ENCODE measurements at places on chromosomes 12 and 14.

GRCh38 chr12:77687321-77687720, 143.4 kb upstream of the NAV3 start:
- DNase-seq: no peak

GRCh38 chr12:12872139-12872933, 19.0 kb upstream of the GPRC5A start:
- no peak for DNase-seq

- DNase-seq: no peak
Measured at GRCh38 chr14:68278576-68279436, 459.2 kb downstream of the RAD51B start.

DNA sequence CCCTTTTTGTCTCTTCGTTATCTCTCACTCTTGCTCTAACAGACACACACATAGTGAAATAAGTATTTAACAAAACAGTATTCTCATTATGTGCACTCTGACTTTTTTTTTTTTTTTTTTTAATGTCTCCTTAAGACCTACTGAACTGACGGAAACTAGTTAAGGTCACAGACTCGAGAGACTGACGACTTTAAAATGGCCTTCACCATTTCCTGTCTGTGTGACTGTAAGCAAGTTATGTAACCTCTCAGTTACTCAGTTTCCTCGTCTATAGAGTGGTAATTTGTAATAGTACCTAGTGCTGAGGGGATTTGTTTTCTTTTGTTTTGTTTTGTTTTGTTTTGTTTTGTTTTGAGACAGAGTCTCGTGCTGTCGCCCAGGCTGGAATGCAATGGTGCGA, 284.8 kb downstream of the FBXL14 start:
- no peak for DNase-seq

- no peak for DNase-seq
Measured at GRCh38 chr14:38203929-38204718, 3.6 kb upstream of the SSTR1 start.

DNA sequence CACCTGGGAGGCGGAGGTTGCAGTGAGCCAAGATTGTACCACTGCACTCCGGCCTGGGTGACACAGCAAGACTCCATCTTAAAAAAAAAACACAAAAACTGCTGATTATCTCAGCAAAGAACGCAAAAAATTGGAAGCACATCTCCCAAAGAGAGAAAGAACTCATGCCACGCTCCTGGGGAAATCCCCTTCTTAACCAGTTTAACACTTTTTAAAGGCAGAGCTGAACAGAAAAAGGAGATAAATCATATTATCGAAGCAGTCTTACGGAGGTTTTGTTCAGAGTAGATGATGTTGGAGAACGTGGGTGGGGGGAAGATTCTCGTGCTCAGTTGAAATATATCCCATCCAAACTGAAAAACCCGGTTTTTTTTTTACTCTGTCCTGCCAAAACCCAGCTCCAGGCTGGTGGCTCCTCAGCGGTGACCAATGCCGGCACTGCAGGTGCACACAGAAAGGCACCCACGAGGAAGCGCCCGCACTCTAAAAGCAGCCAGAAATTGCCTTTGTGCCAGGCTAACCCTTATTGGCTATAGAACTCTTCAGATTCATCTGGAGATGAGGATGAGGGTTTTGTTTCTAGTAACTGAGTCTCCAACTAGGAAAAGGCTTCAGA, 100.2 kb upstream of the PARP11 start:
- DNase-seq: no peak

- no peak for DNase-seq
Measured at GRCh38 chr12:47591795-47592194, 114.0 kb downstream of the RPAP3 start.

GRCh38 chr12:111867531-111867930, 25.5 kb downstream of the MAPKAPK5 start:
- DNase-seq: no peak

DNA sequence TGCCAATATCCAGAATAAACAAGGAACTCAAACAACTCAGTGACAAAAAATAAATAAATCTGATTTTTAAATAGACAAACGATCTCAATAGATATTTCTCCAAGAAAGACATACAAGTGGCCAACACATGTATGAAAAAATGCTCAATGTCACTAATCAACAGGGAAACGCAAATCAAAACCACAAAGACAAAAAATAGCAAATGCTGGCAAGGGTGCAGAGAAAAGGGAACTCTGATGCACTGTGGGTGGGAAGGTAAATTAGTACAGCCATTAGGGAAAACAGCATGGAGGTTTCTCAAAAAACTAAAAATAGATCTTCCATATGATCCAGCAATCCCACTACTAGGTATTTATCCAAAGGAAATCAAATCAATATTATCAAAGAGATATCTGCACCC, 3.5 kb upstream of the EIF5 start:
- no peak for DNase-seq

- no peak for DNase-seq
Measured at GRCh38 chr12:49487605-49488004, 51.2 kb upstream of the KCNH3 start.

DNA sequence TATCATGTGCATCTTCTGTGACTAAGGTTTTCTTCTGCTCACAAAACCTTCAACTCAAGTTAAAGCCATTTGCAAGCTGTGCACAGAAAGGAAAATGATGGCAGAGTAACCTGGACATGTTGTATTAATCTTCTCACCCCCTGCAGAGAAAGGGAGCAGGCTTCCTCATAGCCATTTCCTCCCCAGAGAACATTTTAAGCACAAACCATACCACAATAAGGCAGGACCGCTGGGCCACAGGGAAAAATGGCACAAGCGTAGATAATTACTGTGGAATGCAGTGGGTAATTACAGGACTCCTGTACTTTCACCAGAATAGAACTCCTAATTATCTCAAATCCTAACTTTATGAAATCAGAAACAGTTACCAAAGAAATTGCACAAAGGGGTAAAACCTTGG, 215.7 kb downstream of the KIF21A start:
- DNase-seq: no peak

DNA sequence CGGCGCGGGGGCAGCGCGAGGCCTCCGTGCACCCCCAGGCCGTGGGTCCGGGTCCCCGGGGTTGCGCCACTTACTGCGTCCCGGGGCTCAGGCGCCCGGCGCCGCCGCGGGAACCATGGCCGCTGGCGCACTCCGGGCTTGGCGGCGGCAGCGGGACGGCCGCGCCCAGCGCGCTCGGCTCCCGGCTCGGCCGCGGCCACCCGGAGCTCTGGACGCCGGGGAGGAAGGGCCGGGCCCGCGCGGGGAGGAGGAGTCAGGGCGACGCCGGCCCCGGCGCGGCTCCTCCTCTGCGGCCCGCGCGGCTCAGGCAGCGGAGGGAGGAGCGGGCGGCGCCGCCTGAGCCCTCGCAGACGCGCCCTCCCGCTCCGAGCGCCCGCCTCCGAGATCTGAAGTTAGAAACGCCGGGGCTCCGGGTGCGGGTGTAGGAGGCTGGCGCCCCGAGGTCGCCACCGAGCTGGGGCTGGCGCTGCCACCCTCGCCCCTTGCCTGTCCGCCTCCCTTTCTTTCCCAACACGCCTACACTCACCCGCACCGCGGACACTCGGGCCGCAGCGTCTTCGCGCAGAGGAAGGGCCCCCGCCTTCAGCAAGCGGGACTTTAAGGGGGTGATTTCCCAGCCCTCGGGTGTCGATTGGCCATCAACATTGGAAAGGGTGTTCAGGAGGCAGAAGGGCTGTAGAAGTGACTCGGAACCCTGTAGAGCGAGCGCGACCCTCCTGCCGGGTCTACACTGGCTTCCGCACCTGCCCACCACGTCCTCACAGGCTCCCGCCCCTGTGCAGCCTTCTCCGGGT, at the start of gene NIN:
TSS of gene NIN (minus strand) at position 231 of the 794 bp plus-strand sequence. CDS start 9,106 bp downstream, outside the sequence.
- peak; percentile 39 for DNase-seq

DNA sequence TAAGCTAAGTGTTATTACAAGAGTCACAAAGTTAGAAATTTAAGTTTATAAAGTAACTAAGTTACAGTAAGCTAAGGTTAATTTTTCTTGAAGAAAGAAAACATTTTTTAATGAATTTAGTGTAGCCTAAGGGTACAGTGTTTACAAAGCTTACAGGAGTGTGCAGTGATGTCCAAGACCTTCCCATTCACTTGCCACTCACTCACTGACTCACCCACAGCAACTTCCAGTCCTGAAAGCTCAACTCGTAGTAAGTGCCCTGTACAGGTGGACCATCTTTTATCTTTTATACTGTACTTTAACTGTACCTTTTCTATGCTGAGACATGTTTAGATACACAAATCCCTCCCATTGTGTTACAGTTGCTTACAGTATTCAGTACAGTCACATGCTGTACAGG, 60.9 kb upstream of the TMEM263 start:
- DNase-seq: no peak

DNA sequence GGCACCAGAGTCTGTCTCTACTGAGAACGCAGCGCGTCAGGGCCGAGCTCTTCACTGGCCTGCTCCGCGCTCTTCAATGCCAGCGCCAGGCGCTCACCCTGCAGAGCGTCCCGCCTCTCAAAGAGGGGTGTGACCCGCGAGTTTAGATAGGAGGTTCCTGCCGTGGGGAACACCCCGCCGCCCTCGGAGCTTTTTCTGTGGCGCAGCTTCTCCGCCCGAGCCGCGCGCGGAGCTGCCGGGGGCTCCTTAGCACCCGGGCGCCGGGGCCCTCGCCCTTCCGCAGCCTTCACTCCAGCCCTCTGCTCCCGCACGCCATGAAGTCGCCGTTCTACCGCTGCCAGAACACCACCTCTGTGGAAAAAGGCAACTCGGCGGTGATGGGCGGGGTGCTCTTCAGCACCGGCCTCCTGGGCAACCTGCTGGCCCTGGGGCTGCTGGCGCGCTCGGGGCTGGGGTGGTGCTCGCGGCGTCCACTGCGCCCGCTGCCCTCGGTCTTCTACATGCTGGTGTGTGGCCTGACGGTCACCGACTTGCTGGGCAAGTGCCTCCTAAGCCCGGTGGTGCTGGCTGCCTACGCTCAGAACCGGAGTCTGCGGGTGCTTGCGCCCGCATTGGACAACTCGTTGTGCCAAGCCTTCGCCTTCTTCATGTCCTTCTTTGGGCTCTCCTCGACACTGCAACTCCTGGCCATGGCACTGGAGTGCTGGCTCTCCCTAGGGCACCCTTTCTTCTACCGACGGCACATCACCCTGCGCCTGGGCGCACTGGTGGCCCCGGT, at the start of gene PTGDR:
TSS of gene PTGDR (plus strand) at position 198 of the 778 bp plus-strand sequence. CDS start at position 315, 117 bp downstream.
- no peak for DNase-seq

GRCh38 chr12:6334940-6335450, 6.9 kb downstream of the TNFRSF1A start:
- no peak for DNase-seq

DNA sequence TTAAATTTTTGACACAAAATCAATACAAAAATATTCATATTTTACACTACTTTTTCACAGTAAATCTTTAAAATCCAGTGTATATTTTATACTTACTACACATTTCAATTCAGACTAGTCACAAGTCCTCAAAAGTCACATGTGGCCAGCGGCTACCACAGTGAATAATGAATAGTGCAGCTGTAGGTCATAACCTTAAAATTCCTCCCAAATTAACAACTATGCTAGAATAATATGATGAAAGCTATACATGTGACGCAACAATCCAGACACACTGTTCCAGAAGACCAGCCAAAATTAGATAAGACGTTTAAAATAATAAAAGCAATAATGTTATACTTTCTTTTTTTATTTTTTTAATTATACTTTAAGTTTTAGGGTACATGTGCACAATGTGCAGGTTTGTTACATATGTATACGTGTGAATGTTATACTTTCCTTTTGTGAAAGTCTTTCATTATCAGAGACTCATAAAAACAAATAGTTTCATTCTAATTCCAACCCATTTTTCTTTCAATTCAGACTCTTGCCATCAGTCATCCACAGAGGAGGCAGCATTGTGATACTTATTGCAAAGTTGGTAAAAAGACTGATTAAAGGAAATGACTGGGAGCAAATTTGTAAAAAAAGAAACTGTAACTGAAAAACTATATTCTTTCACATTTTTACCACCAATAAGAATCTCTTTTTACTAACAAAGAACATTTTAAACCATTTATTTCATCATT, 67.0 kb downstream of the C2CD5 start:
- no peak for DNase-seq

GRCh38 chr12:3313675-3314663, 177.0 kb upstream of the PRMT8 start:
- DNase-seq: no peak

DNA sequence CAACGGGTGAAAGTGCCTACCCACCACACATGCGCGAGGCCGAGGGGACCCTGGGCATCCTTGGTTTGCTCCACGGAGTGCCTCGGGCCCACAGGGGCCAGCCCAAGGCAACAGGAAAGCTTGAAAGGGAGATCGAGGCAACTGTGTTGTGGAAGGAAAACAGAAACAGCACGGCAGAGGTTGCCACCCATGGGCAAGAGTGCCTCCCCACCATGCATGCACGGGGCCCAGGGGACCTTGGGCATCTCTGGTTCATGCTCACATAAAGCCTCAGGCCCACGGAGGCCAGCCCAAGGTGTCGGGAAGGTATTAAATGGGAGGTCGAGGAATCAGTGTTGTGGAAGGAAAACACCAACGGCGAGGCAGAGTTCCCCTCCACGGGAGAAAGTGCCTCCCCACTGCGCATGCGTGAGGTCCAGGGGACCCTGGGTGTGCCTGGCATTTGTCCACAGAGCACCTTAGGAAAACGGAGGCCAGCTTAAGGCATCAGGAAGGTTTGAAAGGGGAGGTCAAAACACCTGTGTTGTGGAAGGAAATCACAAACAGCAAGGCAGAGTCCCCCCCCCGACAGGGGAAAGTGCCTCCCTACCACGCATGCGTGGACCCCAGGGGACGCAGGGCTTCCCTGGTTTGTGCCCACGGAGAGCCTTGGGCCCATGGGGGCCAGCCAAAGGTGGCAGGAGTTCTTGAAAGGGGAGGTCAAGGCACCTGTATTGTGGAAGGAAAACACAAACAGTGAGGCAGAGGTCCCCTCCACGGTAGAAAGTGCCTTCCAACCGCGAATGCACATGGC, 367.3 kb downstream of the ALG10 start:
- no peak for DNase-seq

DNA sequence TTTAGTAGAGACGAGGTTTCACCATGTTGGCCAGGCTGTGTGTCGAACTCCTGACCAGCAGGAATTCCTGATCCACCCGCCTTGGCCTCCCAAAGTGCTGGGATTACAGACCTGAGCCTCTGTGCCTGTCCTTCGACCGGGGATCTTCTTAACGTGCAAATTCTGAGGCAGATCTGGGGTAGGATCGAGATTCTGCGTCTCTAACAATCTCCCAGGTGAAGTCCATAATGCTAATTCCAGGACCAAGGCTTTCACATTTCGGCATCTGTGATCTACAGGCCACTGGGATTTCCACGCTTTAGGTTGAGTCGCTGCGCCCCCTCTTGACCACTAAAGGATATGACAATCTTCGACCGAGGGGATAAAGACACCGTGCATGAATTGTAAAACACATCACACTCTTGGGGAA, 24.8 kb downstream of the FOS start:
- no peak for DNase-seq

DNA sequence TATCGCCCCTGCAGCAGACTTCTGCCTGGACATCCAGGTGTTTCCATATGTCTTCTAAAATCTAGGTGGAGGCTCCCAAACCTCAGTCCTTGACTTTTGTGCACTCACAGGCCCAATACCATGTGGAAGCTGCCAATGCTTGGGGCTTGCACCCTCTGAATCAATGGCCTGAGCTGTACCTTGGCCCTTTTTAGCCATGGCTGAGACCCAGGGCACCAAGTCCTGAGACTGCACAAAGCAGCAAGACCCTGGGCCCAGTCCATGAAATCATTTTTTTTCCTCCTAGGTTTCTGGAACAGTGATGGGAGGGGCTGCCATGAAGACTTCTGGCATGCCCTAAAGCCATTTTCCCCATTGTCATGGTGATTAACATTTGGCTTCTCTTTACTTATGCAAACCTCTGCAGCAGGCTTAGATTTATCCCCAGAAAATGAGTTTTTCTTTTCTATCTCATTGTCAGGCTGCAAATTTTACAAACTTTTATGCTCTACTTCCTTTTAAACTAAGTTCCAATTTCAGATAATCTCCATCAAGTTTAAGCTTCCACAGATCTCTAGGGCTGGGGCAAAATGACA, 1445.8 kb upstream of the FLRT2 start:
- no peak for DNase-seq

- no peak for DNase-seq
Measured at GRCh38 chr14:51082349-51082748, 12.6 kb downstream of the TRIM9 start.

Measured in stimulated activated CD8-positive, alpha-beta memory T cell treated with anti-CD3 and anti-CD28 coated beads, Interleukin-15, amount 100 ng/mL, for 24 hours (primary cell).